Right cardiac atrium (tissue), 5 donors: ENCODE measurements at places on chromosomes 1 and 21. TPM values are rescaled to one million over a fixed set of nuclear protein-coding genes. Genes with fewer than 3 reads are reported as not detected.

GRCh38 chr1:170262276-170262939, 116.6 kb downstream of the NTMT2 start:
- DNase-seq = no peak

DNA sequence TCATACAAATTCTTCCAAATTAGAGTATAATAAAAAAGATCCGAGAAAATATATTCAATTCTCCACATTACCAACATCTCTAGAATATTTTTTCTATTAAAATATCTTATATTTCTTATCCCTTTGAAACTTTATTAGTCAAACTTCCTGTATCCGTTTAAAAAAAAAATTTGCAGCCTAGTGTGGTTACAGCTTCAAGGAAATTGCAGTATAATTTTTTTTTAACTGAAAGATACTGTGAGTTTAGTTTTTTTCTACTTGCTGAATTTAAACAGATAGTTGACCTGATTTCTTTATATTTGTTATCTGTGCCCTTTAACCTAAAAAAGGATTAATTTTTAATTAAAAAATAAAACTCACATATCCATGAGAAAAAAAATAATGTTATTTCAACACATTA, 1.5 kb downstream of the RGS18 start:
- no peak for DNase-seq

- no peak for DNase-seq
Measured at GRCh38 chr21:31489726-31490125, 145.7 kb upstream of the TIAM1 start.

The SERPINC1 gene
- total RNA-seq = 0.18 TPM
